Left hindlimb (tissue), 1 donor: ENCODE measurements at places on chromosomes 6 and 20.

GRCh38 chr6:157069585-157069984 lies 253.7 kb downstream of the TMEM242 start:
- DNase-seq = no peak

GRCh38 chr20:56750430-56750829 lies 121.3 kb downstream of the TFAP2C start:
- DNase-seq = no peak

DNA sequence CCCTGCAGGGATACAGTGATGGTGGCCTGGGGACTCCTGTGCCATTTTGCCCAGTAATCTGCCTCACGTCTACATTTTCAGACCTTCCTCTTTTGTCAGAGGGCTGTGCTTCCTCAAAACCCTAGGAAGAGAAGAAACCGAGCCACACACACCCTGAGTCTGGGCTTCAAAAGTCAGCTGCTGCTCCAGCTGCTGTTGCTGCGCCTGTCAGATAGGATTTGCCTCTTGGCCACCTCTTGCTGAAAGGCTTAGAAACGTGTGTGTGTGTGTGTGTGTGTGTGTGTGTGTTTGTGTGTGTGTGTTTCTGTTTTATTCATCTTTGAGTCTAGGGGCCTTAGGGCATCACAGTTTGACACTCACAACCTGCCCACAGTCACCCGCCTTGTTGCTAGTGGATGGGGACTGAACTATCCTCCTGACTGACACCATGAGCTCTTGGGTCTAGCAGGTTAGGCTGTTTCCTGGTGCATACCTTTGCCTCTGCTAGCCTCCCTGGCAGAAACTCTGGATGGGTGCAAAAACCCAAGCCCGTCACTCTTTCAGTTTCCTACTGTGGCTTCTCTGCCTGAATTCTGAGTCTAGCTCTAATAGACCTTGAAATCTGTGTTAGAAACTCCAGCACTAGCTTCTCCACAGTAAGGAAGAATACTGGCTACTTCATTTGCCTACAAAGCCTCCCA lies 94.9 kb upstream of the CEP85L start:
- peak; percentile 53 for DNase-seq

GRCh38 chr20:59891581-59891980 lies 41.9 kb downstream of the SYCP2 start:
- DNase-seq = no peak

DNA sequence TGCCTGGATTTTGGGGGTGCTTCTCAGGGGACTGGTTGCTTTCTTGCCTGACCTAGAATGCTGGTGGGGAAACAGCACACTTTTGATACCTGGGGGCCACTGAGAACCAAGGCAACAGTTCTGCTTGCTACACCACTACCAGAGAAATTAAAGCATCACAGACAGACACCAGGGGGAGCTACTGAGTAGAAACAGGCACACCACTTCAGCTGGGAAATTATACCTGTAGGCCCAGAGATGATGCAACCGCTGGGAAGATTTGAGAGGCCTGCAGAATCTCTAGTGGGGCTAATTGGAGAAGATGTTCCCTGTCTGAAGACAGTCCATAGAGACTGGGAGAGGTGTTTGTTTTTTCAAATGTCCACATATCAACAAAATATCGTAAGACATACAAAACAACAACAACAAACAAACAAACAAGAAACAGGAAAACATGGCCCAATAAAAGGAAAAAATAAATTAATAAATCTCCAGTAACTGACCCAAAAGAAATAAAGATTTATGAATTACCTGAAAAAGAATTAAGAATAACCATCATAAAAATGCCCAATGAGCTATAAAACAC lies 129.4 kb upstream of the RIN2 start:
- no peak for DNase-seq

DNA sequence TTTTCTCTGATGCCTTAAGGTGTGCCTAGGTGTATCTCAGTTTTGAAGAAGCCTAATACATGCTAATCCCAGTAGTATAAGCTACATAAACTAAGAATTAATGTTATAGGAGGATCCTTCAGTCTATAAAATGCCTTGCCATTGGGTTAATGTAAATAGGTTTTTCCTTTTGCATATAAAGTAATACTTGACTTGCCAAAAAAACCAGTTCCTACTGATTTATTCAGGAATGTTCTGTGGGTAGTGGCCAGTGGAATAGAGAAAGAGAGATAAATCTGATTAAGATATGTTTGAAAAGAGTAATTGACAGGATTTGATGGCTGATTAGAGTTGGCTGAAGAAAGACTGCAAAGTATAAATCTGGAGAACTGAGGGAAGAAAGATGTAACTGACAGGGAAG lies 273.4 kb downstream of the ZFAND3 start:
- no peak for DNase-seq

- DNase-seq = peak; percentile 55
These were observed 142.5 kb upstream of the FERMT1 start for GRCh38 chr20:6265204-6265904.

- no peak for DNase-seq
These were observed 35.1 kb downstream of the SNRNP48 start for GRCh38 chr6:7624796-7625710.

DNA sequence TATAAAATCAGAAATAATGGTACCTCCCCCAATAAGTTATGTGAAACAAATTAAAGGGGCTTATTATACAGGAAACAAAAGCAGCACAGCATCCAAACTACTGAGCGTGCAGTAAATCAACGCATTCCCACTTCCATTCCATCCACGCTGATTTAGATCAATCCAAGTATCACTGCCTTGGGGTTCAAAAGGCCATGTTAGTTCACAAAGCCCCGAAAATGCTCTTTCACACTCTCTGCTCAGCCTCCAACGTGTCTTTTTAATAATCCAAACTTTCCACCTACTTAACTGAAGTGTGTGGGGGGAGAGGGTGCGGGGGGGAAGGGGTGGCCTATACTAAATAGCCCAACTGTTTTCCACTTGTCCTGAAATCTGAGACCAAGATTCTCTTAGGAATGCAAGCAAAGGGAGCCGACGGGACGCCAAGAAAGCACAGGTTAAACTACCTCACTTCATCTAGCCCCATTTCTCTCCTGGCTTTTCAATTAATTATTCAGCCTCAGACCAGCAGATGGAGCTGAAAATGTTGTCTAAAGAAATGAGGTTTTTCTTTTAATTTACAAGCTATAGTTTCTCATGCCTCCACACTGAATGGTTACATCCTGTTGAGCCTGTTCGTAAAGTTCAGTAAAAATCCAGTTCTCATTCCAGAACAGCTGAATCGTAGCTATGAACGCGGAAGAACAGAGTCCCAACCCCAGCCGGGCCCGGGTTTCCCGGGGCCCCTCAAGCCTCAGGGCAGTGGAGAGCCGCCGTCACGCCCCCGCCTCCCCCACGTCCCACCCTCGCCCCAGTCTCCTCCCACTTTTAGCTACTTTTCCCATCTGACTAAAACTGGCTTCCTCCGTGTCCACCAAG lies 1.0 kb upstream of the NXT1 start:
- DNase-seq = peak; percentile 92

DNA sequence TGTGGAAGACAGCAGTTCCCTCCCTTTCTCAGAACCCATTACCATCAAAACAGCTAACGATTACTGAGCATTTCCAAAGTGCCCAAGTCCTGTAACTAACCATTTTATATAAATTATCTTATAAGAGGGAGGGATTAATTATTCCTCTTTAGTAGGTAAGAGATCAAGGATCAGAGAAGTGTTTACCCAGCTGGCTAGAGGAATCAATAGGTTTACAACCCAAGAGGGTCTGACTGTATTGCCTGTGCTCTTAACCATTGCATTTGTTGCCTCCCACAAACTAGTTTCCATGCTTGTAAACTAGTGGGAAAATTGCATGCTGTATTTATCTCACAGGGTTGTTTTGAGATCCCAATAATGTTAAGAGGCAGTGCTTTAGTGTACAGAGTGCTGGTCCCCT lies 3.7 kb upstream of the DBNDD2 start:
- no peak for DNase-seq

DNA sequence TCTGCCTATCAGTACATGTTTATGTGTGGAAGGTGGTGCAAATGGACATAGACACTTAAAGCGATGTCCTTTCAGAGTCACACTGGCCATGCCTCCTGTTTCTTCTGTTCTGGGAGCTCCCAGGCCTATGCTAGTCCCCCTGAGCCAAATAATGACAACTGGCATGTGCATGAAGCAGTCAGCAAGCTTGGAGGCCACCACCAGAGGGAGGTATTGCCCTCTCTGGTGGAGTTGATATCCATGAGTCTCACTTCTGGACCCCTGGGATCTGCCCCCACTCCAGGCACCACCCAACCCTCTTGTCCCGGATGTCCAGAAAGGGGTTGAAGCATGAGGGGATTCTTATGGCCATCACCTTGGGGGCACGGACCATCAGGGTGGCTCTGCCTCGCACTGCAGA lies 172.2 kb downstream of the AIG1 start:
- no peak for DNase-seq

DNA sequence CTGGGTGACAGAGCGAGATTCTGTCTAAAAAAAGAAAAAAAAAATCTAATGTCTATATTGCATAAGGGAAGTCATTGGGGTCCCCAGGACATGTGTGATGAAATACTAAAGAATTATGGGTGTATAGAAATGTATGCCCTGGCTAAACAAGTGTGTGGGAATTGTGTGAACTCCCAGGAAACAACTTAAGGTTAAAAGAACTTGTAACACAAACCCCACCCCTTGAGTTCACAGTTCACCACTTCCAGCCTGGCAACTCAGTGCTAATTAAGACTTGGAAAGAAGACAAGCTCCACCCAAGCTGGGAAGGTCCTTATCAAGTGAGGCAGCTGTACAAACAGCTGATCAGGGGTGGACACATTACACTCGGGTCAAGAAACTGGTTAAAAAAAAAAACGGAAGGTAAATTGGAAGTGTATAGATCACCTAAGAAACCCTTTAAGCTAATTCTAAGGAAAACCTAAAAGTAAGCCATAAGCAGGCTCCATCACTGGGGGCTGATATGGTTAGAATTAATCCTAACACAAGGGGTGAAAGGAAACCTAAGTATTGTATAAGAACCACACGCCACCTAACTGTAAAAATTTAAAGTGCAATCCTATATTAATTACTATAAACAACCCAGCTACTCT lies 25.2 kb downstream of the HLA-A start:
- DNase-seq = no peak

- no peak for DNase-seq
These were observed 185.5 kb upstream of the CDH4 start for GRCh38 chr20:61066526-61066925.

DNA sequence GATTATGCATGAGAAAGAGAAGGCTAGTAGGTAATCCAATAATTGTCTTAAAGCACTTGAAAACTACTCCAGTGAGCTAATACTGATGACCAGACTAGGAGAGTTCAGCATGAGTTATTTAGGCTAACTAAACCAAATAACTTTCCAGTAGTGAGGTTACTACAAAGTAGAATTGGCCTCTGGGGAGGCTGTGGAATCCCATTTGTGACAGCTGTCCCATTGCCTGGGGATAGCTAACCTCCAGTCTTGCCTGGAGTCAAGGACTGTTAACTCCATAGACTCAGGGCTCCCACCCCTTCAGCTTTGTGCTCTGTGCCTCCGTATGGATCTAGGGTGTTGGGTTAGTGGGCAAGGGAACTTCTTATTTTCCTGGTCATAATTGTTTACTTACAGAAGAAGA lies 51.0 kb downstream of the KCNQ5 start:
- no peak for DNase-seq

- no peak for DNase-seq
These were observed 37.4 kb downstream of the GNAS start for GRCh38 chr20:58889798-58890517.

DNA sequence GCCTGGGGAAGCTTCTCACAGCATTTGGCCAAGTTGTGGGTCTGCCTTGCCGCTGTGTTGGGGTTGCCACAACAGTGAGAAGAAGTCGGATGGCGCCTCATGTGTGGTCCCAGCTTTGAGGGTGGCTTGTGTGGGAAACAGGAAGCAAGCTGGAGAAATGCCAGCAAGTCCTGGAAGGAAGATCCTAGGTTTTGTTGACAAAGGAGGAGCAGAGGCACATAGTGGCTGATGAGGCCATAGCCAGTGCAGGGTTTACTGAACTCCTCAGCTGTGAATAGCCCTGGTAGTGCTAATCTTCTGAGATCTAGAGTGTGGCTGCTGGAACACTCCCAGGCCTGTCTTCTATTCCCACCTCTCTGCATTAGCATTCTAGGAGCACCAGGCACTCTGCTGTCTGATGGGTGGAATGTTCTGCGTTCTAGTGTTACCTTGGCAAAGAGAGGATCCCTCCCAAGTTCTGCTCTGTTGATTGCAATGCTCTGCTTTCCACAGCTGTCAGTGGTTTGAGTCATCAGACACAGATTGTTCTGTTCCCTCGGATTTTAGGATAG lies 25.2 kb downstream of the SNPH start:
- peak; percentile 40 for DNase-seq

GRCh38 chr6:16706911-16707783 lies 54.1 kb downstream of the ATXN1 start:
- no peak for DNase-seq

- no peak for DNase-seq
These were observed 11.0 kb downstream of the TREM1 start for GRCh38 chr6:41275489-41275888.

DNA sequence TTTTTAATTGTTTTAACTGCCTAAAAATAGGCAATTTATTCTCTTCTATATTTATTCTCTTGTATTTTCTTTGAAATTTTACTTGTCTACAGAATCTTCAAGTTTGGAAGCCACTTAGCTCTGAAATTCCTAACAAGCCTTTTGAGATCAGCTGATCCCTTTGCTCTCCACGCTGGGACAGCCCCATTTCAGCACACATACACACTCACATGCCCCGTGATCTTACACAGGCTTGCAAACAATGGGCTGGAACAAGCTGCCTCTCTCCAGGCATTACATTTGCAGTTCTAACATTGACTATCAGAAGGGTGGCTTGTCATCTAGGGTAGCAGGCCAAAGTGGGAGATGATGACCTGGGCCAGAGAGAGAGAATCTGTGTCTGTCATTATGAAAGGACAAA lies 62.1 kb upstream of the RAB32 start:
- DNase-seq = no peak

DNA sequence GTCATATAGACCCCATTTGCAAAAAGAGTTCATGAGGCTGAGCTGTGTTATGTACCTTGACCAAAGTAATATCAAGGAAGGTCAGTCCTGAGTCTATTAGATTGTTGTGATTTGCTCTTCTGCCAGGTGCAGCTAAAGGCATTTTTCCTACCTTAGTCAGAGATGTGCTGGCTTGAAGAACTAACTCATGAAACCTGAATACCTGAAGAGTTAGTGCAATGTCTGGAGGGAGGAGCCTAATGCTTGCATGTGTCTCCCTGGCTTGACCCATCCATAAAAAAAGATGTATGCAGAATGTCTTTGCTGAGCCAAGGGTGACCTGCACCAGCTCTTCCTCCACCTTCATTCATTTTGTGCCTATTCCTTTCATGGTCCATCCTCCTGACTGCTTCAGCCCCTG lies 742.0 kb downstream of the KIF16B start:
- DNase-seq = no peak

GRCh38 chr6:166939345-166939744 lies 17.0 kb downstream of the RNASET2 start:
- no peak for DNase-seq
